ENCODE measurements at places on chromosomes 5 and 9.

GRCh38 chr9:98214811-98215210 is 22.4 kb upstream of the CORO2A start:
- no peak for DNase-seq

GRCh38 chr5:104385906-104386305 is 823.3 kb upstream of the NUDT12 start:
- no peak for DNase-seq

GRCh38 chr9:17994695-17995425 is 416.0 kb downstream of the SH3GL2 start:
- no peak for DNase-seq

DNA sequence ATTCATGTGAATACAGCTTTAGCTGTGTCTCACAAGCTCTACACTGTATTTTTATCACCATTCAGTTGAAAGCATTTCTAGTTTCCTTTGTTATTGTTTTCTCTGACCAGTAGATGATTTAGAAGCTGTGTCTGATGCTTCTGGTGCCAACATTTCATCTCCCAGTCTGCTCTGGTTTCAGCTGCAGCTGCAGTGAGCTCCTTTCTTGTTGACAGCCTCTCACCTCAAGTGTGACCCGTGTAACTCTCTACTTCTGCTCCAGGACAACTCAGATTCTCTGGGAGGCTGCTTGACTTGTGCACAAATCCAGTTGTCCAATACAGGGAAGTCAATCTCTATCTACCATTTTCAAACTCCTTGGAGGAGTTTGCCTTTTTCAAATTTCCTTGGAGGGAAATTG is 504.8 kb downstream of the DIRAS2 start:
- DNase-seq = no peak

- no peak for DNase-seq
These were observed 94.4 kb upstream of the TLE4 start for GRCh38 chr9:79477241-79477840.

DNA sequence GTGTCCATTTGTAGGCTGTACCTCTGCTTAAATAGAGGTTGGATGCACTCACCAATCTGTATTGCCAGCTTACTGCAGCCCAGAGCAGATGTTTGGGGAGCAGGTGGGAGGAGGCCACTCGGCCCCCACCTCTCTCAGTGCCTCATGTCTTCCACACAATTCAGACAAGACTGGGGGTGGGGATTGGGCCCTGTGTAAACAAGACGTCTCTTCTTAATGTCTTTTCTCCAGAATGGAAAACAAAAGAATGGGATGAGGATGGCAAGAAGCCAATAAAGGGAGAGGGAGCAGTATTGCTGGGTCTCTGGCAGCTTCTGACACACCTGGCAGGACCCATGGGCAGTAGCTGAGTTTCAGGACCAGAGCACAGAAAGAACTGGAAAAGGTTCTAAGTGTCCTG is 64.9 kb downstream of the SIL1 start:
- no peak for DNase-seq

GRCh38 chr9:98862936-98863335 is 55.5 kb downstream of the GALNT12 start:
- no peak for DNase-seq

- peak; percentile 43 for DNase-seq
These were observed 137.2 kb downstream of the C9orf50 start for GRCh38 chr9:129483415-129484351.

All from CD4-positive, alpha-beta T cell treated with Interleukin-2 at 100 ng/mL for 4 hours (primary cell).